ENCODE measurements at places on chromosomes 13 and 19. TPM values are rescaled to one million over a fixed set of nuclear protein-coding genes. Genes with fewer than 3 reads are reported as not detected.

DNA sequence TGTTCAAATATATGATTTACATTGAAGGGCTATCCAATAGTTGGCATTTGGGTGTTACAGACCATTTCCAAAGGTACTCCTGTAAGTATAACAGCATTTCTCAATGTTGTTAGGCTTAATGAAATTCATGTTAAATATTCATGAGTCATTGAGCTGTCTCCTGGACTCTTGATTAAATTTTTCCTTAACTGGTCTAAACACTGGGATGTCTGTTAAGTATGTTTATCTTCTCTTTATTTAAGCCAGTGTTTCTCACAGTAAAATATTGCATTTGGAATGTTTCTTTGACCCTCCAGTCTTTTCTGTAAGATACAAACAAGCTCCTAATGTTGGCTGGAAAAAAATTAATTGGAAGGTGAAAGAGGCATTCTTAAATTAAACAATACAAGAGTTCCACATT, 402.5 kb upstream of the HTR2A start:
- no peak for DNase-seq

DNA sequence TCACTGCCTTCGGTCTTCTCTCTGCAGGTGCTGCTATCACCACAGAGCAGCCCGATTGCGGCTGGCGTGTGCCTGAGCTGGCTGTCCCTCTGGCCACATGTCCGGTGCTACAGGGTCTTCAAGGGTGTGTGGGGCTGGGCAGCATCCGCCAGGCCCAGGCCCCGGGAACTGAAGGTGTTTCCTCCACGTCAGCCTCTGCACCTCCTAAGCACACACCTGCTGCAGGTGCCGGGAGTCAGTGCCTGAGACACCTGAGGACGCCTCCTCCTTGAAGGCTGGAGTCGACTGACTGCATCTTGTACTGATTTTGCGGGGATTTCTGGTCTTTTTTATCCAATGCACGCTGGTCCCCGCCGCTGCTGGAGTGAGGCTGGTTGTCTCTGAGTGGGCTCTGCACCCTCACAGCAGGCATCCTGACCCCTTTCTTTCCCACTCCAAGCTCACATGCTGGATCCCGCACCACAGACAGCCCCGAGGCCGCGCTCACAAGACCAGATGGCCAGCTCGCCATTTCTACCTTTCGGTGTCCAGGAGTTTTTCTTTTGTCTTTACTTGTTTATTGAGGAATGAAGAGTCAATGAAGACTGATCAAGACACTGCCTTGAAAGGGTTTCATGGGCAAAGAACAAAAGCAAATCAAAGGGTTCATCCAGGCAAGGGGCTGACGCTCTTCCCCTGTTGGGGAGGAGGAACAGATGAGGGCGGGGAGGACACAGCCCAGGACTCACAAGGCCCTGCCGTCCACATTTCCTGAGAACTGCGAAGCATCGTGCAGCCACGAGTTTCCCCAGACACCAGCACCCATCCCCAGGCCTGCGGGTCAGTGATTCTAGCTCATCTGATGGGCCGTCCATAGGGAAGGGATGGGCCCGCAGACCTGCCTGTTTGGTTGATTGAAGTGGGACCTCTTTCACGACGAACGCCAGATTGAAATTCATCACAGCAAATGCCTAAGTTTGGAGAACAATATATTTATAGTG, 203.8 kb upstream of the SOX1 start:
- no peak for DNase-seq

DNA sequence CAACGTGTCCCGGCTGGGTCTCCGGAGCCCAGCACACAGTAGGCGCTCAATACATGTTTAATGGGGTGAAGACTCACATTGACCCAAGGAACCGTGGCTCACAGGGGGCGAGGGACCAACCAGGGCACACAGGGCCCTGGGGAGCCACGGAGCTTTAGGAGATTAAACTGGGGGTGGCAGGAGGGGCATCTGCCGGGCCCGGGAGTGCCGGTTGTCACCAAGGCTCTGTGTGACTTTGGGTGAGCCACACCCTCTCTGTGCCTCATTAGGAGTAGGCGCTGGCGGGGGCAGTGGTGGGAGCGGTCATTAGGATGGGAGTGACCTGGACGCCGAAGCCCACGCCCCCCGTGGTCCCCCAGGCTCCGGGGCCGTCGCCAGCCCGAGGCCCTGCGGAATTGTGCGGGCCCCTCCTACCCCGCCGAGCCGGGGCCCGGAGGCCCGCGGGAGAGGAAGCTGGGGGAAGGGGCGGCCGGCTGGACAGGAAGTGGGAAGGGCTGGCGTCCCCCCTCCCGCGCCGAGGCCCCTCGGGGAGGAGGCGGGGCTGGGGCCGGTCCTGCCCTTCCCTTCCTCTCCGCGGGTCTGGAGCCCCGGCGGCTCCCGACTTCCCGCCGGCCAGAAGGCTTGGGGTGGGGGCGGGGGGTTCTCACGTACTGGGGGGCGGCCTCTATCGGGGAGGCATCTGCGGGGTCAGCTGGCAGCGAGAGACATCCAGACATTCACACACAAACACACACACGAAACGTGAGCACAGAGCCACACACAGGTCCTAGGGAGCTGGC, 1.8 kb upstream of the SSBP4 start:
- DNase-seq: no peak

DNA sequence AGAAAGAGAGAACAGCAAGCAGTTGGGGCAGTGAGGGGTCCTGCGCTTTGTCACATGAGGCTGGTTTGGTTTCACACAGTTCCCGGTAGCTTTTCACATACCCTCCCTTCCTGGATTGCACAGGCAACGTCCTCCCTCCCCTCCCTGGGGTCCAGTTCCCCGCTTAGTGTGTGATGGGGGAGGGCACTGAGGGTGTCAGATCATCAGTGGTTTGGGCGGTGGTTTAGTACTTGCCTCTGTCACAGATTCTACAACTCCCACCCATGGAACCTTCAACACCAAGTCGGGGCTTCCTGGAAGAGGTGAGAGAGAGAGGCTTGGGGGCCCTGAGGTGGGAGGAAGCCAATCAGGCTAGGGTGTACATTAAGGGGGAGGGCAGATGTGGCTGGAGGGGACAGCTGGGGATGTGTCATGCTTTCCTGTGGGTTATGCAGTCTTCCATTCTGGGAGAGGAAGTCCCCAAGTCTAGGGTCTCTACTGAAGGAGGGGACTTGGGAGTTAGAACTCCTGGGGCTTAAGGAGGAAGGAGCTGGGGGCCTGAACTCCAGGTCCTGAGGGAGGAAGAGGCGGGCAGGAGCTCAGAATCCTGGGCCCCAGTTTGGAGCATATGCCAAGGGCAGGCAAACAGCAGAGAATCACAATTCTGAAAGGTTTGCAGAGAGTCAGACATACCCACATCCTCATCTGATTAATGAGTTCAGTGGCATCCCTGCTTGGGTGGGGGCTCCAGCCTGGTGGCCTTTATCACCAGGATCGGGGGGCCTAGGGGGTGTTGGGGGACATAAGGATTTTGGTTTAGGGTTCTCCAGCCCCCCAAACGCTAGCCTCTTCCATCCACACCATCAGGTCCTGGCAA, at the start of gene NKG7:
Gene NKG7 (minus strand): TSS at position 6 of the 856 bp plus-strand sequence. CDS start 119 bp downstream, outside the sequence.
- no peak for DNase-seq

DNA sequence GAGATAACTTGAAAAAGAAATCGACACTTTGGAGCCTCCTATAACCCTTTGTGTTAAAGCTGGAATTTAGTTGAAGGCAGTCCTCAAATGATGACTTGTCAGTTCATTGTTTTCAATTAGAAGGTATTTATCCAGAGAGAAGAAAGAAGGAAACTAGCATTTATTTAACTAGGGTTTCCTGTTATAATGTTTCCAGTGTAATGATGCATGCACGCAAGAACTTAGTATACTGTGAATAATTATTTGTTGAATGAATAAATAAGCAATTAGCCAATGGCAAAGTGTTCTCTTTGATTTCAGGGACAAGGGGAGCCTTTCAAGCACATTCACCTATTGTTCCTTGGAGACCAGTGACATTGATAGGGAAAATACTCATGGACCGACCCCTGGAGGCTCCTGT, 307.4 kb downstream of the KLF5 start:
- DNase-seq: no peak

- DNase-seq: no peak
These were observed 279.2 kb upstream of the PRR20A start for GRCh38 chr13:56861476-56861875.

DNA sequence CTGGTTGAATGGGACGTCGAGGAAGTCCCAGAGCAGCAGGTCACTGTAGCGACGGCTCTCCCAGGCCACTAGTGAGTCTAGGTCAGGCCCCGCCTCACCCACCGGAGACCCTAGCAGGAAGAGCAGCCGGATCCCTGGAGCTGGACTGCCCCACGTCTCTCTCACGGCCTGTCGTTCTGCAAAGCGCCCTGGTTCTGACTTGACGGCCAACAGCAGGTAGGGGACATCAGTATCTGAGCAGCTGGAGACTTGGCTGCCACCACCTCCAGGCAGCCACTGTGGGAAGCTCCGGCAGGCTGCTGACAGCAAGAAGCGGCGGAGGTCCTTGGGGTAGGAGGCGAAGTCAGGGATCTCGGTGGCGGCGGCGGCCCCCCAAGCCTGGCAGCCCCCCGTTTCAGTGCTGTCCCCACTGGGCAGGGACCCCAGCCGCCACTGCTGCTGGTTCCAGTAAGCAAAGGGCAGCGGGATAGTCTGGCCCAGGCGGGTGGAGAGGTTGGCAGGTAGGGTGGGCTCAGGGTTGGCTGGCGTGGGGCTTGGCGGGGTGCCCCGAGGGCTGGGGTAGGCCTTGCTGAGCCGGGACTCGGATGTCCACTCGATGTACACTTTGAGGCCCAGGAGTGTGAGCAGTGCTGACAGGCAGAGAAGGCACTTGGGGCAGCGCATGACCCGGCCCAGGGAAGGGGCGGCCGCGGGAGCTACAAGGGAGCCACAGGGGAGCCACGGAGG, 895 bp downstream of the B3GNT8 start:
- no peak for DNase-seq

DNA sequence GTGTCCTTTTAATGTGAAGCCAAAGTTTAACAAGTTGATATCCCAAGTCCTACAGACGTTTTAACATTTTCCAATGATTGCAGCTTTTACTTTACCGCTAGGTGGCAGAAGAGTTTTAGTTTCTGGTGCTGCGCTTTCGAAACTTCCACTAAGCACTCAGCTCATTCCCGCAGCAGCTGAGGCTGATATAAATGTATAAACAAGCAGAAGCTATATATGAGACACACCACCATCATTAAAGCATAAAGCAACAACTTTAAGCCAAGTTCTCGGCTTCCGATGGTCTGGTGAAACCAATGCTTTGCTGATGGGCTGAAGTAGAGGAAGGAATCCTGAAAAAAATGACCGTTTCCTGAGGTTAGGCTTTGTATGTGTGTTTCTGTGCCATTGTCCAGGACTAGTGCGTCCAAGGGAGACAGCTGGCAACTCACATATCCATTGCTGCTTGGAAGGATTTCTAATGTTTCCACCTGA, 753.9 kb downstream of the OLFM4 start:
- DNase-seq: no peak

- DNase-seq: no peak
These were observed 282.7 kb upstream of the KLHL1 start for GRCh38 chr13:70390968-70391367.

DNA sequence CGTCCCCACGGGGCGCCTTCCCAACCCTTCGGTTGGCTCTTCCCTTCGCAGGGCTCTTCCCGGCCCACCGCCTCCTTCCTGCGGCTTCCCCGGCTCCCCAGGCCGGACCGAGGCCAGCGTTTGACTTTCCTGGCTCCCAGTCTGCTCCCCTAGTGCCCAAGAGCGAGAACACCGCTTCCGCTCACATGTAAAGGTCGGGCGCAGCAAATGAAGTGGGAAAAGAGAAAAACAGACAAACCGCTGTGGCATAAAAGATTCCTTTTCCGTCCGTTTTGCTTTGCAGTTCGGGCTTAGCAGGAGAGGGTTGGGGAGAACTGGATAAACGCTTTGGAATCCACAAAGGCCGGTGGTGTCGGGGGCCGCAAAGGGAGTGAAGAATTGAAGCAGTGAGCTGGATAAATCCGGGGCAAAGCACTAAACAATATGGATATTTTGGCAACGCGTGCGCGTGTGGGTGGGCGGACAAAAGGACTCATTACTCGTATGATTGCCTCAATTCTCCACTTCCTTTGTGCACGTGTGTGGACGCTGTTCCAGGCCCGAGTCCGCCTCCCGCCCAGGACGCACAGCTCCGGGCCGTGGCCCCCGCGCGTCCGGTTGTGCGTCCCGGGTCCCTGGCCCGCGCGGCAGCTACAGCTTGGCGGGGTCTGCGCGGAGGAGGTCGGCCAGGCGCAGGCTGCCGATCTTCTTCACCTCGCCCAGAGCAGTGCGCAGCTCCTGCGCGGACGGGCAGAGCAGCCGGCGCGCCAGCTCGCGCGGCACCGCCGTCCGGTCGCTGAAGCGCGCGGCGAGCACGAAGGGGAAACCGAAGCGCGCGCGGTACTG, 8.6 kb upstream of the CDX2 start:
- DNase-seq: no peak

- DNase-seq: no peak
These were observed 10.2 kb upstream of the JSRP1 start for GRCh38 chr19:2266183-2266993.

- DNase-seq: peak; percentile 92
These were observed at the start of gene DNM2 for GRCh38 chr19:10717356-10718204. TSS of gene DNM2 (plus strand) at chr19:10718079. CDS start at chr19:10718243, 164 bp downstream.

- no peak for DNase-seq
These were observed 8.1 kb downstream of the BLOC1S3 start for GRCh38 chr19:45186509-45187334.

GRCh38 chr13:29892151-29892550, 41.7 kb upstream of the UBL3 start:
- no peak for DNase-seq

DNA sequence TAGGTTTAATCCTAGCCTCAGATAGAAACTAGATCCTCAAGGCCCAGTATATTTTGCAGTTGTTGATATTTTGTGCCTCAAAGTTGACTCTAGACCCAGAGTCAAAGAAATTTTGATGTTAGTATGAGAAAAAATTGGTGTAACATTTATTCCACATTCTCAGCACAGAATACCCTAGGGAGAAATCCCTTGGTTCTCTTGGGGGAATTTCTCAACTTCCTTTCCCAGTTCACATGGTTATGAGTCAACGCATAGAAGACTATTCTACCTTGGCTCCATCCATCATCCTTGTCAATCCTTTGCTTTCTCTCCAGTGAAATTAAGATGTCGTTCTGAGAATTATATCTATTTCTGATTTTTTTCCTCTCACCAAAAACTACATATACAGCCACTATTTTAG, 145.3 kb downstream of the POSTN start:
- no peak for DNase-seq

FAM83E gene
- 3.1 TPM for total RNA-seq

SERP2 gene
- total RNA-seq: not detected

ZNF98 gene
- total RNA-seq: not detected

CEACAM7 gene
- not detected for total RNA-seq

FFAR3 gene
- 0.78 TPM for total RNA-seq

RCBTB2 gene
- 13.7 TPM for total RNA-seq

PSG7 gene
- not detected for total RNA-seq

NLRP4 gene
- total RNA-seq: not detected

FPR3 gene
- total RNA-seq: not detected

ZNF763 gene
- total RNA-seq: 1.7 TPM

TMPRSS9 gene
- total RNA-seq: not detected

THSD8 gene
- total RNA-seq: 3.0 TPM

NEK5 gene
- total RNA-seq: not detected

CYP4F2 gene
- total RNA-seq: not detected

CFAP97D2 gene
- total RNA-seq: not detected

IZUMO2 gene
- total RNA-seq: not detected

Data from T-helper 17 cell (primary cell).